Adrenal gland (tissue), 19 donors: ENCODE measurements at places on chromosomes 16 and 17. TPM values are rescaled to one million over a fixed set of nuclear protein-coding genes. Genes with fewer than 3 reads are reported as not detected.
A peak's percentile ranks its signal among the peaks of the same experiment; 100 is the strongest.

CFAP52 gene
- total RNA-seq = 0.42 TPM

CDH16 gene
- not detected for total RNA-seq

MYL4 gene
- not detected for total RNA-seq

AHSP gene
- not detected for total RNA-seq

- DNase-seq = peak; percentile 60
These were observed 787 bp downstream of the CTCF start for GRCh38 chr16:67562918-67563707.

- DNase-seq = no peak
These were observed 8.2 kb downstream of the PGAP3 start for GRCh38 chr17:39679521-39680192.

DNA sequence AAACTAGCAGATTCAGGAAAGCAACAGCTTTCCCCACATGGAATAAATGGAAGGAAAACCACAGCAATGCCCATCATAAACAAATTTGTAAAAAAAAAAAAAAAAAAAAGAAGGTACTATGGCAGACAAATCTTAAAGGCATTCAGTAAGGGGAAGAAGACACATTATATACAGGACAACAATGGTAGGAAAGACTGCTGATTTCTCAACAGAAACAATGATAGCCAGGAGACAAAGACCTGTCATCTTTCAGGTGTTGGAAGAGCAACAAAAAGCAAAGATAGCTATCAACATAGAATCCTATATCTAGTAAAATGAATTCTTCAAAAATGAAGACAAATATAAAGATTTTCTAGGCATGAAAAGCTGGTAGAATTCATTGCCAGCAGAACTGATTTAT is 65.9 kb downstream of the KCNJ2 start:
- no peak for DNase-seq

DNA sequence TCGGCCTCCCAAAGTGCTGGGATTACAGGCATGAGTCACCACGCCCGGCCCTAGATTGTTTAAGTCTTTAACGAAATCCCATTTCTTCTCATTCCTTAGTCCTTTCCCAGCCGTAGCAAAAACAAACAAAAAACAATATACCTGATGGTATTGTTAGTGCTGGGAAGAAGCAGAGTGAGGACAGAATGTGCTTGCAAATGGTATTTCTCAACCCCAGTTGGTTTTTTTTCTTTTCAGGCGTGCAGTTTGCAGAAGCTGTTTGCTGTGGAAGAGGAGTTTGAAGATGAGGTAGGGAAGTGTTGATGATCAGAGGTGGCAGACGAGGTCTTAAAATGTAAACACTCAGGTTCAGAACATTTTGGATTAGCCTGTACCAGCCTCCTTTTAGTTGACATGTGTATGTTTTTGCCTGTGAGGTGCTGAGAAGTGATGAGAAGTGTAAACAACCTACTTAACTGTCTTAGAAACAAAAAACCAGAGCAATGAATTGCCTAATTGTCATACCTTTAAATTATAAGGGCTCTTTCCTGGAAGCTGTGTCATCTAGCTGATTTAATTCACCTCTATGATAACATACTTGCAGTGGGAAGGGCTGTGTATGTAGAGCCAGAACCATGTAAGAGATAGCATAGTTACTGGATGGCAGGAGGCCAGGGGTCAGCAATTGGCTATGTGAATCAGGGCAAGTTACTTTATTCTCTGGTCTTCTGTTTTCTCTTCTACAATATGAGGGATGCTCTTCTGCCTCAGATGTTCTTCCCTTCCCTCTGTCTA is 3.4 kb downstream of the HROB start:
- peak; percentile 29 for DNase-seq

- DNase-seq = no peak
These were observed 46.1 kb downstream of the WSB1 start for GRCh38 chr17:27339836-27340550.

DNA sequence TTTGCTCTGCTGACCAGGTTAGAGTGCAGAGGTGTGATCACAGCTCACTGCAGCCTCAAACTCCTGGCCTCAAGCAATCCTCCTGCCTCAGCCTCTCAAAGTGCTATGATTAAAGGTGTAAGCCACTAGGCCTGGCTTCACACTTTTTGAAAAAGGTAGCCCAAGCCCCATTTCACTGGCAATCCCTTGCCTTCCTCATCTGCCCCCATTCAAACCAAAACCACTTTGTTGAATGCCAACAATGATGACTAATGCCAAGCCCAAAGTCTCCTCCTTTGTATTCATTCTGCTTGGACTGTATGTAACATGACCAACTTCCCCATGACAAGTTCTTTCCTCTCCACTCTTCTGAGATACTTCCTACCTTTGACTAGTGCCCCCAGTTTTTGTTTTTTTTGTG is 33.1 kb downstream of the N4BP1 start:
- no peak for DNase-seq

GRCh38 chr17:81572563-81573168 is 20.5 kb upstream of the FAAP100 start:
- no peak for DNase-seq

- no peak for DNase-seq
These were observed 3.4 kb upstream of the TM4SF5 start for GRCh38 chr17:4768298-4768697.

DNA sequence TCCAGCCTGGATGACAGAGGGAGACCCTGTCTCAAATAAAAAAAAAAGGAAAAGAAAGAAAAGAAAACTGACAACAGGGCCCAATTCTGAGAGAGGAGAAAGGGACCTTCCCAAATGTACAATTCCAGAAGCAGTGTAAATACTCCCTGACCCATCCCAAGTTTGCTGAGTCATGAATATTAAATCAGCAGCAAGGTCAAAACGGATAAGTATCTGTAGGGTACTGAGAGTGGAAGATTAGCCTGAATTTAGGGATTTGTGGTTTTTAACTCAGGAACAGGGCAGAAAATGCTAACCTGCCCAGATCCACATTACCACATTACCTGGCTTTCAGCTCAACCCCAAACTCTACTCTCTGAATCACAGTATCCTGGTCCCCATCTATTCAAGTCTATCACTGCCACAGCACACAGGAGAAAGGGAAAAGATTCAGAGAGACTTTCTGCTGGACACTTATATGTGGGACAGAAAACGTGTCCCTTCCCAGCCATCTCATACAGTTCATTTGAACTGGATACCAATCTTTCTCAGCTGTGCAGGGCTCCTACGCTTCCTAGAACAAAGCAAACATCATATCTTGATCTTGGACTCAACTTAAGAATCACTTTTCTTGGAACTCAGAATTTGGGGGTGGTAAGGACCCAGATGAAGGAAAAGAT is 2.9 kb downstream of the FXR2 start:
- DNase-seq = no peak

DNA sequence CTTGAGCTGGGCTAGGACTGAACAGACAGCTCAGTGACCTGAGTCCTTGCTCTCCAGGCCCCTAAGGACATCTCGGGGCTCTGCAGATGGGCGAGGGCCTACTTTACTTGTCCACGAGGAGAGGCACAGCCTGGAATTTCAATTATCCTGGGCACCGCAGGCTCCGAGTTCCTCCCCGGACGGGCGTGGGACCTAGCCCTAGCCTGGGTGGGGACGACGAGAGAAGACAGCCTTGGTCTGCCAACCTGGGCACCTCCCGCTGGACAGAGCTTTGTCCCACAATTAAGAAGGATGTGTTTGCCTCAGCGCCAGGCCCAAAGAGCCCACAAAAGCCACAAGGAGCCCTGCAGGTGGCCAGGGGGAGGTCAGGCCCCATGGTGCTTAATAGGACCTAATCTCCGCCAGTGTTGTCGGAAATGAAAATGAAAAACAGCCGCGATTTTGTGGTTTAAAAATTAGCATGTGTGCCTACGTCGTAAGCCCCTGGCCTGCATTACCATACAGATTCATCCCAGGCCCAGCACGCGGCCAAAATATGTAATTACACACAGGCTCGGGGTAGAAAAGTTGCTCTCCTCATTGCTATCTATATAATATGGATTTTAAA is 51.4 kb upstream of the LHX1 start:
- DNase-seq = no peak

DNA sequence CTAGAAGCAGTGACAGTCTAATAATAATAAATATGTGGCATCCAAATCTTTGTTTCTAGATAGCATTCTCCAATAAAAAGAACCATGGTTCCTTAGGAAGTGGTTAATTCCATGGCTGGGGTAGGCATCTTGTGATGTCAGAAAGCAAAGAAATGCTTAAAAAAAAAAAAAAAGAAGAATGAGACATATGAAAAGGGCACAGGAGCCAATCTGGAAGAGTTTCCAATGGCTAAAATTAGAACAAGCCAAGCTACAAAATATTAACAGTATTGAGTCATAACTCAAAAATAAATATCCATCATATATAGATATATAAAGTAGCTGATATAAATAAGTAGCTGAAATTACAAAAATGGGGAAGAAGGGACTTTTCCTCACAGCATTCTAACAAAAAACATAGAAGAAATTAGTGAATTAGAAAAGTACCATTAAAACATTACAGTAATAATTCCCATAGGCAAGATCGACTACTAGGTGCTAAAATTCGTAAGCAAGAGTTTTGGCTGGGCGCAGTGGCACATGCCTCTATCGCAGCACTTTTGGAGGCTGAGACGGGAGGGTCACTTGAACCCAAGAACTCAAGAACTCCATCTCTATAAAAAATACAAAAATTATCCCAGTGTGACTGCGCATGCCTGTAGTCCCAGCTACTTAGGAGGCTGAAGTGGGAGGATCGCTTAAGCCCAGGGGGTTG is 111.3 kb downstream of the TRIM37 start:
- no peak for DNase-seq

GRCh38 chr17:35433075-35433894 is 985 bp upstream of the SLFN12 start:
- DNase-seq = peak; percentile 93

DNA sequence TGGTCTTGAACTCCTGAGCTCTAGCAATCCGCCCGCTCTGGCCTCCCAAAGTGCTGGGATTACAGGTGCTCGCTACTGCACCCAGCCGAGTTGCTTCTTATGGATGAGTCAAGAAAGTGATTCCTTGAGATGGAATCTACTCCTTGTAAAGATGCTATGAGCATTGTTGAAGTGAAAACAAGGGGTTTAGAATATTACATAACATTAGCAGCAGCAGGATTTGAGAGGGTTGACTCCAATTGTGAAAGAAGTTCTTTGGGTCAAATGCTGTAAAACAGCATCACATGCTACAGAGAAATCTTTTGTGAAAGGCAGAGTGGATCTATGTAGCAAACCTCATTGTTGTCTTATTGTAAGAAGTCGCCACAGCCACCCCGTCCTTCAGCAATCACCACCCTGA is 72.7 kb downstream of the NT5M start:
- no peak for DNase-seq

DNA sequence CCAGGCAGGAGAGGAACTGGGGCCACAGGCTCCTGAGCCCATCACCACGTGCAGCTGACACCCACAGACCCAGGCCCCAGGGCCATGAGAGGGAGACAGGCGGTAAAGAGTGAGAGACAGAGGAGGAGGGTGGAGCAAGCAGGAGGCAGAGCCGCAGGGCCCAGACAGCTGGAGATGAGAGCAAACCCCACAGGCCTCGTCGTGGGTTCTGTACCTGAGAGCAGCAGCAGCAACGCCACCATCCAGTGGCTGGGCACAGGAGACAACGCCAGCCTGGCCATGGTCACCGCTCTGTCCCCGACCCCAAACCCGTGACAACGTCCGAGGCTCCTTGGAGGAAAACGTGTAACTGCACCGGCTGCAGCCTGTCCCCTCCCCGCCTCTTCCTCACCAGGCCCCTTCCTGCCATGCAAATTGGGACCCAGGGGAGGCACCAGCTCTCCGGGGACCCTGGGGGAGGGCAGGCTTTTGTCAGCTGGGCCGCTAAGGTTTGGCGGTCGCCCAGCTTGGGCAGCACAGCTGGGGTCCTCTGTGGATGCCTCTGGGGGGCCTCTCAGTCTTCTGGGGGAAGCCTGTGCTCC is at the start of gene CD79B:
Gene CD79B, minus strand, starts transcription at position 351 of the 581 bp plus-strand sequence. Its CDS starts 70 bp downstream, at position 281.
- no peak for DNase-seq

- peak; percentile 59 for DNase-seq
These were observed 421 bp downstream of the STAT3 start for GRCh38 chr17:42387661-42388380.

GRCh38 chr17:81432941-81433340 is 37.7 kb downstream of the BAHCC1 start:
- DNase-seq = no peak

- no peak for DNase-seq
These were observed 1030.3 kb downstream of the CDH8 start for GRCh38 chr16:61005952-61006351.

DNA sequence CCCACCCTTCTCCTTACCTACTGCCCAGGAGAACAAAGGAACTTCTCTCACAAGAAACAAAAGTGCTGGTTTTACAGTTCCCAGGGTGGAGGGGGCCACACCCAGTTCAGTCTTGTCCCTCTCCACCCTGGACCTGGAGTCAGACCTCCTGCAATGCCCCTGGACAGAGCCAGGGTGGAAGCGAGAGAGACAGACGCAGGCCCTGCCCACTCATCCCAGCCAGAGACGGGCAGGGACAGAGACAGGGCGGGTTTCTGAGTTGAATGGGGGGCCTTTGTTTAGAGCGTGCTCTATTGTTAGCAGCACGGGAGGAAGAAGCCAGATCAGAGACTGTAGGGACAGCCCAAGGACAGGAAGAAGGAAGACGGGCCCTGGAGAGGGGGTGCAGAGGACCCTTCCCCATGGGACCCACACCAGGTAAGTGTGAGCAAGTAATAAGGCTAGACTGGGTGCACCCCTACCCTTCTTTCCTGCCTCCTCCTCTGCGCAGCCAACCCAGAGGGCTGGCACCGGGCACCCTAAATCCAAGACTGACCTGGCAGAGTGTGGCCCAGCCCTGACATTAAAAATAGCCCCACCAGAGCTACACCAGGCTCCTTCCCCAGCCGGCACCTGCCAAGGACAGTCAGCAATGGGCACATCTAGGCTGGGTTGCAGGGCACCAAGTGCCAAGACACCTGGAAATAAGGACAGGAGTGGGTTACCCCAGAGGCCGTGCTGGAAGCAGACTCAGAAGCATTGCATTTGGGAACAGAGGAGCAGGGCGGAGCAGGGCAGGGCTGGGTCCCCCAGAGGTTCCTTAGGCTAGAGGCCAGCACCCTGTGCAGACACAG is 10.9 kb downstream of the JUP start:
- no peak for DNase-seq

DNA sequence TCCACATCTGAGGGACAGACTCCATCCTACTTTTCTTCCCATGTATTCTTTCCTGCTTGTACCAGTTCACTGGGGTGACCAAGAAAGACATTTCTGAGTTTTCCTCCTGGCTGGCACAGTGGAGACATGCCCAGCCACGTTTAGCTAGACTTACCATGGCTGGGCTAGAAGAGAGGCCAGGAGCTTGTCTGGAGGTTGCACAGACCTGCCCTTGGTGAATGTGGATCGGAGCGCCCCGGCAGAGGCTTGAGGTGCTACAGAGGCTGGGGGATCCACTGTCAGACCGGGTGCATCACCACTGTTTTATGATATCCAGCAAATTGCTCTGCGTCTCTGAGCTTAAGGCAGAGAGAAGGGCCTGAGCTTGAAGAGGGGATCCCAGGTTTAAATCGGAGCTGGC is 3.5 kb downstream of the IL4R start:
- peak; percentile 9 for DNase-seq
